Mucosa of descending colon (tissue), 3 donors: ENCODE measurements at places on chromosomes 1 and 21.

GRCh38 chr1:112701227-112702066 lies 5.5 kb downstream of the RHOC start:
- DNase-seq: peak; percentile 37

GRCh38 chr21:46194374-46195334 lies 10.4 kb upstream of the SPATC1L start:
- peak; percentile 41 for DNase-seq

- peak; percentile 46 for DNase-seq
Observed at GRCh38 chr21:45421846-45422775, 17.1 kb downstream of the COL18A1 start.

GRCh38 chr1:40895601-40896000 lies 33.4 kb upstream of the CITED4 start:
- DNase-seq: no peak

DNA sequence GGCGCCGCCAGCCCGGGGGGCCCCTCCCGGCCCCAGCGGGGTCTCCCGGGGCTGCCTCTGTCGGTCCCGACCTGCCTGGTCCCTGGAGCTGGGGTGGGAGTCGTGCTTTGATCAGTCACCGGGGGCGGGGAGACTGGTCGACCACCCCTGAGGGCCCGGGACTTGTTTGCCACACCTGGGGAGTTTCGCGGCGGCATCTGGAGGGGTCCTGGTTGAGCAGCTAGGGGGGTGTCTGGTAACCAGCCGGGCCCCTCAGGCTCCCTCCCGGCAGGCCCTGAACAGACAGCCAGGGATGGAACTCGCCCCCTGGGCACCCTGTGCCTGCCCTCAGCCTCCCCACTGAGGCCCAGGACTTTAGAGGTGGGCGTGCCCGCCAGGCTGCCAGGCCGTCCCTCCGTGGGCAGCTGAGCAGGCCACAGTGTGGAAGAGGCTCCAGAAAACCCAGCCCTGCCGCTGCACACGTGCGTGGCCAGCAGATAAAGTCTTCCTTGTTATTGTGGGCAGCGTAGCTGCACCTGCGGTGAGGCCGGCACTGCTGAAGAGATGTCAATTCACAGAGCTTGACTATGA lies 13.3 kb upstream of the SAMD11 start:
- peak; percentile 21 for DNase-seq

- no peak for DNase-seq
Observed at GRCh38 chr21:35628316-35628715, 432.0 kb downstream of the SETD4 start.

DNA sequence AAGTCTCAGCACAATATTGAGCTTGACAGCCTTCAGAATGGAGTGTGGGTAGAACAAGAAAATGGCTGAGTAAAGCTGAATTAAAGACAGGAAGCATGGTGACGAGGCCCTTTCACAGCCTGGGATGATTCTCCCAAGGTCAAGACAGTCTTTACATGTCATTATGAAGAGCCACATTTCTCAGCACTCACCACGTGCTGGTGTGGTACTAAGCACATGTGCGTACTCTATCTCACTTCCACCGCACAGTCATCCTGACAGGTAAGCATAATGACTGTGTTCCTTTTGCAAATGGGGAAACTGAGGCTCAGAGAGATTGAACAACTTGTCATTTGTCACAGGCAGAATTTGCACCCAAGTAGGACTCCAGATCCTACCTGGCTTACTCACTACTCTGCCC lies 92.8 kb upstream of the COA6 start:
- no peak for DNase-seq

DNA sequence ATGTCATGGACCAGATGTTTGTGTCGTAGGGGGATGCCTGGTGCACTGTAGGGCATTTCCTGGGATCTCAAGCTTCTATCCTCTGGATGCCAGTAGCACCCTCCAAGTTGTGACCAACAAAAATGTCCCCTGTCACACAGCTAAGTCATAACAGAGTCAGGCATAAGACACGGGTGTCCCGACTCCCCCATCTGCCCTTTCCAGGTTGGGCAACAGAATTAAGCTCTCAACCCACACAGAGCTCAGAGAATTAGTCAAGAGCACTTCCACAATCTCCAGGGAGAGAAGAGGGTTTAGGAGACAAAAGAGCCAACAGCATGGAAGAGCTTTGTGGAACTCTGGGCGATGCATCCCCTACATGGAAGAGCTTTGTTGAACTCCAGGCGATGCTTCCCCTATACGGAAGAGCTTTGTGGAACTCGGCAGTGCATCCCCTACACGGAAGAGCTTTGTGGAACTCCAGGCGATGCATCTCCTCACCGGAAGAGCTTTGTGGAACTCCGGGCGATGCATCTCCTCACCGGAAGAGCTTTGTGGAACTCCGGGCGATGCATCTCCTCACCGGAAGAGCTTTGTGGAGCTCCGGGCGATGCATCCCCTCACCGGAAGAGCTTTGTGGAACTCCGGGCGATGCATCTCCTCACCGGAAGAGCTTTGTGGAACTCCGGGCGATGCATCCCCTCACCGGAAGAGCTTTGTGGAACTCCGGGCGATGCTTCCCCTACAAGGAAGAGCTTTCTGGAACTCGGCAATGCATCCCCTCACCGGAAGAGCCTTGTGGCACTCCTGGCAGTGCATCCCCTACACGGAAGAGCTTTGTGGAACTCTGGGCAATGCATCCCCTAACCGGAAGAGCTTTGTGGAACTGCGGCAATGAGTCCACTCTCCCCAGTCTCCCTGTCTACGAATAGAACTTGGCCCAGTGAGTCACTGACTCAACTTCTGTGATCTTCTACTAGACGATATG lies 422.7 kb downstream of the KIF26B start:
- DNase-seq: no peak

GRCh38 chr1:66852870-66853269 lies 51.8 kb upstream of the INSL5 start:
- DNase-seq: no peak

DNA sequence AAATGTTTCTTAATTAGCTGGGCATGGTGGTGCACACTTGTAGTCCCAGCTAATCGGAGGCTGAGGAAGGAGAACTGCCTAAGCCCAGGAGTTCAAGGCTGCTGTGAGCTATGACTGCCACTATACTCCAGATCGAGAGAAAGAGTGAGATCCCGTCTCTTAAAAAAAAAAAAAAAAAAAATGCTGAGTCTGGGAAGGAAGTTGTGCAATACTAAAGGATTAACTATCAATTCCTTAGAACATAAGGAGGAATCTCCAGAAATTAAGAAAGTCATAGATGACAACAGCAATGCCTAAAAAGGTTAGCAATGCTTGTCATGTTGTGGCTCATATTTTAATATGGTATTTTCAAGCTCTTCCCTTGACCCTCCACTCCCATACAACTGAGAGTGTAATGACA lies 5.3 kb downstream of the LUZP1 start:
- DNase-seq: no peak

DNA sequence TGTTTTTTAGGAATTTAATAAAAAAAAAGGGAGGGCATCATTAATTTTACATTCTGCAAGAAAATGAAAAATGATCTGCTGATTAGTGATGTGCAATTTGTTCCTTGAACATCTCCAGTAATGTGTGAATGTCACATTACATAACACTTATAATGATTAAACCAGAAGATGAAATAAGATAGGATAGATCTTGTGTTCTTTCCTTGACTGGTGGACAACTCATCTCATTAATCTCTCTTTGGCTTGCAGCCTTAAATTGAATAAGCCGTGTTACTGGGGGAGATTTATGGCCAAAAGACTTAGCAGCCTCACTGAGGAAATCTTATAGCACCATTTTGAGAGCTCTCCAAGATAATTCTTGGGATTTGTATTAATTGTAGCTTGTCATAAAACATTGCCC lies 217.2 kb downstream of the ST6GALNAC3 start:
- no peak for DNase-seq

DNA sequence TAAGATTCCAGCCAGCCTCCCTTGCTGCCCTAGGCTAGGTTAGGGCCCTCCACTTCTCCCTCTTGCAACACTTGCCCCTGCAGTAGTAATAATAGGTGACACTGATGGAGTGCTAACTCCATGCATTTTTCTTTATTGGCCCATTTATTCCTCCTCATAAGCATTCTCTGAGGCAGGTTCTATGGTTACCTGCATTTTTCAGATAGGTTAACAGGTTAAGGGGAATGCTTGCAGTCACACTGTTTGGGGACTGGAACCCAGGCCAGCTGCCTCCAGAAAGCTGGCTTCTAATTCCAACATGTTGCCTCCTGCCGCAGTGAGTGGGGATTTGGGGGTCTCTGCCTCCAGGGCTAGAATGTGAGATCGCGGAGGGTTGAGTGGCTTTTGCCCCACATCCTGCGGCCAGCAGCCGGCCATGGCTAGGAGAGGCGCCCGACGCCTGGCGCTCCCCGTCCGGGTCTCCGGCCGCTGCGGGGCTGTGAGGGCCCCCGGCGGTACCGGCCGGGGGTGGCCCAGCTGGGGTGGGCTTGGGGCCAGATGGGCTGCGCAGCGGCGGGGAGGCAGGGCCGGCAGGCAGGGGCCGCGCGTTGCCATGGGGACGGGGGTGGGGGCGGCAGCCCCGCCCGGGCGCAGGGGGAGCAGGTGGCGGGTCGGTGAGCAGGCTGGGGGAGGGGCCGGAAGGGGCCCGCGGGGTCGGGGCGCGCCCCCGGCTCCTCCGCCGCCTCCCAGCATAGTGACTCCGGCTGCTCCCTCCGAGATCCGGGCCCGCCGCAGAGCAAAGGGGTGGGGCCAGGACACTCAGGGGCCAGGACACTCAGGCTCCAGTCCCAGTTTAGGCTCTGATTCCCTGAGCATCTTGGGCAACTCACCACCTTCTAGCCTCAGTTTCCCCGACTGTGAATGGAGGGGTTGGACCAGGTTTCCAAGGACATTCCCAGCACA lies 68.4 kb upstream of the SSBP3 start:
- DNase-seq: peak; percentile 62

GRCh38 chr1:74396933-74397332 lies 115.5 kb downstream of the LRRC53 start:
- DNase-seq: no peak

DNA sequence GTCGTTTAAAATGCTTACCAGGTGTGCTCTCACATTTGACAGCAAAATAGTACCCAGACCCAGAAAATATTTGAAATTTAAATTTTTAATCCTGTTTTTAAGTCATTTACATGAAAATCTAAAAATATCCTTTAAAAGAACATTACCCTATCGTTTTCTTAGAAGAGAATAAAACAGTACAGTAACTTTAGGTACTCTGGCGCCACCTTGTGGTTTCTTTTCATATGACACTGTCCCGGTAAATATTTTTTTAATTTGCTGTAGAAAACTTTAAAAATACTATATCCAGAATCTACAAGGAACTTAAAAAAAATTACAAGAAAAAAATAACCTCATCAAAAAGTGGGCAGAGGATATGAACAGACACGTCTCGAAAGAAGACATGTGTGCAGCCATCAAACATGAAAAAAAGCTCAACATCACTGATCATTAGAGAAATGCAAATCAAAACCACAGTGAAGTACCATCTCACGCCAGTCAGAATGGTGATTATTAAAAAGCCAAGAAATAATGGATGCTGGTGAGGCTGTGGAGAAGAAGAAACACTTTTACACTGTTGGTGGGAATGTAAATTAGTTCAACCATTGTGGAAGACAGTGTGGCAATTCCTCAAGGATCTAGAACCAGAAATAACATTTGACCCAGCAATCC lies 129.2 kb downstream of the RGS21 start:
- DNase-seq: peak; percentile 81
